ENCODE measurements at places on chromosomes 6 and 20.
A peak's percentile ranks its signal among the peaks of the same experiment; 100 is the strongest.

GRCh38 chr6:97841763-97842162 is 558.7 kb upstream of the MMS22L start:
- DNase-seq = no peak

GRCh38 chr20:18805881-18806280 is 7.7 kb upstream of the SCP2D1 start:
- no peak for DNase-seq

DNA sequence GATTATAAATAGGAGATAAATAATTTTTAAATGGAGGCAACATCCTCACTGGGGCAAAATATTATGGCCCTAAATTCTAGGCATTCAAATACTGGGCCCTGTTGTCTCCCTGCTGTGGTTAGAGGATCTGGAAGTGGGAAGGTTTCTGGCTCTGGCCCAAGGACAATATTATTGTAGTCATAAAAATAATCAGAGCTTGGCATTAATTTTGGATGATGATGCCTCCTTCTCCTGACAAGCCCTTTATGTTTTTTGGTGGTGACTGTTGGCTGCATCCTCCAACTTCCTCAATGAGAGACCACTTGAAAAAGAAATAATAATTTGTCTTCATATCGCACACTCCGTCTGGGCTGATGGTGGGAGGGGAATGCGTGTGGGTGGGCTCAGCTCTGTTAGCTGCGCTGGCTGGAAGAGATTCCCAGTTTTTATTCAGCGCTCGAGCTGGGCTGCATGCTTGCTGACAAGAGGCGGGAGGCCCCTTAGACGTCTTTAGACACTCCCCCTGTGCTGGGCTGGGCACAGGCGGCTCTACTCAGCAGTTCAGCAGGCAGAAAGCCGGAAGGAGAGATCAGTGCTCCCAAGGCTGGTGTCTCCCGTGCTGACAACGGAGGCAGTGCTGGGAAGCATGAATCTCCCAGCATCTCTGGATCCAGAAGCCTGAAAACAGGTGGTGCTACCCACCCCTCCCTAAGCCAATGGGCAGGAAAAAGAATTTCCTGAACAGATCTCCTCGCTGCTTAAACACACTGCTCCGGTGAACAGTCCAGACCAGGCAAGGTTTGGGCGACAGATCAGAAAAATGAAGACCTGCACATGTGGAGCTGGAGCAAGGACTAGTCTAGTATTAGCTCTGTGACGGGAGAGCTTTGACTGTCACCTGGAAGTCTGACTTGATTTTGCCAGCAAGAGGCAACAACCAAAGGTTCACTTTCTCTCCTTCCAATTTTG is 97.7 kb downstream of the SYCP2 start:
- no peak for DNase-seq

DNA sequence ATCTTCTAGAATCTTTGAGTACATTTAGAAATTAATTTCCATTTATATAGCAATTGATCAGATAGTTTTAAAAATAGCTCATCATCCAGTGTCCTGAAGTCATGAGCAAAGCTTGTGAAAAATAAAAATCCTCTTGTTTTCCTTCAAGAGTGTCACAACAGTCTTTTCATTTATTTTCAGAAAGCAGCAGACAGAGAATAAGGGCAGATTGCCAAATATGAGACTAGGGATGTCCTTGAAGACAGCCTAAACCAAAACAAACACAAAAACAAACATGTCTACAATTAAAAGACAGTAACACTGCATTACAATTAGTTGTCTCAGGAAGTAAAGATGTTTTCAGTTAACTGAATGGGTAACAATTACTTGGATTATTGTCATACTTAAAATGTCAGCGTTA is 682.8 kb downstream of the TFAP2A start:
- no peak for DNase-seq

- no peak for DNase-seq
Observed at GRCh38 chr20:21342656-21343345, 39.7 kb downstream of the XRN2 start.

DNA sequence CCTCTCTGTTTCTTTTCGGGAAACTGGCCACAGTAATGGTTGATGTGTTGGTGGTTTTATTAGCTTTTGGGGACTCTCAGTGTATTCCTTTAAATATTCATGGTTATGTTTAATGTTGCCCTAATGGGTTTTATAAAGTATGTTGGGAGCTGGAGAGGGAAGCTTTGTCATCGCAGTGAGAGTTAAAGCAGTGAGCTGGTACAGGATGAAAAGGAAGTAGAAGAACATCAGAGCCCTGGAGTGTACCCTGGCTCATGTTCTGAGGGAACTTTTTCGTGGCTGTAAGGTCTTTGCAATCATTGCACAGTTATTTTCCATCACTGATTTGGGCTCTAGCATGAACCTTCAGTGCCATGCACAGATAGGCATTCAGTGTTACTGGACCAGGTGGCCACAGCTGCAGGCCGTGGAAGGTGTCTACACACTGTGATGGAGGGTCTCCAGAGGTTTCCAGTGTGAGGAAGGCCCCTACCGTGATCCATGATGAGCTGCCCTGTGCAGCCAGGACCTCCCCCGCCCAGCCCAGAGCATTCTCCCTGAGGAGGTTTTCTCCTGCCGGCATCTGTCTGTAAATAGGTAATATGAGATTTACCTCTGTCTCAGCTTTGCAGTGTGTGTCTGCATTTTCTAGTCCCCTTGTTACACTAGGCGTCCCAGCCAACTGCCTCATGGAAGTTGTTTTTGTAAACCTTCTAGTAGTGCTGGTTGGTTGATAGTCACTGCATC is 22.4 kb upstream of the TMEM217 start:
- no peak for DNase-seq

DNA sequence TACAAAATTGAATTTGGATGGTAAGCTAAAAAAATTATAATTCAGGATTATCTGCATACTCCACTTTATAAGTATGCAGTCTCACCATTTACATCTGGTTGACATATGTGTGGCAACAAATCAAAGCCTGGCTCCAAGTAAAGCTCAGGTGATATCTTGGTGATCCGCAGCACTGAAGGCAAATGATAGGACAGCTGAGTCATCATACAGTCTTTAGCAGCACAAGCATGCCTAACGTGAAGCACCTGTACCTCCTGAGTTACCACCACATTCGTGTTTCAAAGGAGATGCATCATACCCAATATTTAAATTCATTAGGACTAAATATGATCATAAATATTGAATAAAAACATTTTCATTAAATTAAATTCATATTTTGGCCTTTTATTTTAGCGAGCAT is 11.8 kb upstream of the STX11 start:
- no peak for DNase-seq

DNA sequence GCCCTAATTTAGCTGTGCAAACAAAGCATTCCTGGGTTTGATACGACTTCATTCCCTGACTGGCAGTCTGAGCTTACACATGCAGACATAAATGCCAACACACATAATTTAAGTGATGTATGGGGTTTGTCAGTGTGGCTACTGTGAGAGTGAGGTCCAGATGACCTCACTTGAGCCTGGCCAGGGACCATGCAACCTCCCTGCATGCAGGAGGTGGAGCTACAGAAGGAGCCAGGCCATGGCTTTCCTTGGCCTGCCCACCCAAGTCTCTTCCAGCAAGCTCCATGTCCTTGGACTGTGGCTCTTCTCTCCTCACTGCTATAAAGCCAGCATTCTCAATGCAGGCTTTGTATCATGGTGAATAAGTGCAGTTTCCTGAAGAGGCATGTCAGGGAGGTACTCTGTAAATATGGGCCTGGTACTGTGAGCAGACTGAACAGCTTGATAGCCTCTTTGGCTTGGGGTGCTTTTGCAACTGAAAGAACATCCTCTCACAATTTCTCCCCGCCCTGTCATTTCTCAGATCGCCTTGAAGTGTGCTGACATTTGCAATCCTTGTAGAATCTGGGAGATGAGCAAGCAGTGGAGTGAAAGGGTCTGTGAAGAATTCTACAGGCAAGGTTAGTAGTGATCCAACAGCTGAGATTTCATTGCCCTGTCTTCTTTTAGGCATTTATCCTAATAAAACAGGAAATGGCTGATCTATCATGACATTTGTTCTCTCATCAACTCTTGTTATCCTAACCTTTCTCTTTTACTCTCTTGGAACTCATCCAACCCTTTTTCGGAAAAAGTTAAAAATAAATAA is 69.2 kb downstream of the MTFR2 start:
- no peak for DNase-seq

DNA sequence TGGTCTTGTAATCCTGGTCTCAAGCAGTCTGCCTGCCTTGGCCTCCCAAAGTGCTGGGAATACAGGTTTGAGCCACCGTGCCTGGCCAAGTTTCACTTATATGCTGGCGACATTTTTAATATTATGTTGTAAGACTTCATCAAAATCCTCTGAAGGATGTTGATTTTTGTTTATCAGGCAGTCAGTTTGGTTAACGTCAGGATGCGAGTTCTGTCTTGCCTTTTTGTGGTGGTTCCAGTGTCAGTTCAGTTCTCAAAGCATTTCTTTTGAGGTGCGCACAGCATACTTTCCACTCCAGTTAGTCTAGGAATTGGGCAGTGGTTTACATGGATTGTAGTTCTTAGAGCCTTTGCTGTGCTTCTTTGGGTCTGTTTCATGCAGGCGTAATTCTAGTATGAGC is 24.9 kb downstream of the SCAF8 start:
- no peak for DNase-seq

DNA sequence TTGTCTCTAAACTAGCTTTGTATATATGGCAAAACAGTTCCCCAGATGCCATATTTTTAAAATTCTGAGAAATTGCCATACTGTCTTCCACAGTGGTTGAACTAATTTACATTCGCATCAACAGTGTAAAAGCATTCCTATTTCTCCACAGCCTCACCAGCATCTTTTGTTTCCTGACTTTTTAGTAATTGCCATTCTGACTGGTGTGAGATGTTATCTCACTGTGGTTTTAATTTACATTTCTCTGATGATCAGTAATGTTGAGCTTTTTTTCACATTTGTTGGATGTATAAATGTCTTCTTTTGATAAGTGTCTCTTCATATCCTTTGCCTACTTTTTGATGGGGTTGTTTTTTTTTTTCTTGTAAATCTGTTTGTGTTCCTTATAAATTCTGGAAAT is 1222.7 kb upstream of the CITED2 start:
- no peak for DNase-seq

- no peak for DNase-seq
Observed at GRCh38 chr6:26252077-26252472, 112.9 kb upstream of the BTN3A2 start.

DNA sequence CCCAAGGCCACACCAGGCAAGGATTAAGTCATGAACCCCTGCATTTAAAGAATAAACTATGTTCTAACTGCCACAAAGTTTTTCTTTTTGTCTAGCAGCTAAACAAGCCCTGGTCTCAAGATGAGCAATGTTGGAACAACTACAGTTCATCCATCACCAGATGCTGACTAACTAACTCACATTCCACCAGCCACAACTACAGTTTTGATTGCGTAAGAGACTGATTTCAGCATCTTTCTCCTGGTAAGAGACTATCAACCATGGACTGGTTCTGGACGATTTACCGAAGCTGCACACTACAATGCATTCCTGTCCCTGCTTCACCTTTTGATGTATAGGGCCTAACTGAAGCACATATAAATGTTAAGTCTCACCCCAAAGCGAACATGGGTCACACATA is 43.0 kb downstream of the F13A1 start:
- no peak for DNase-seq

DNA sequence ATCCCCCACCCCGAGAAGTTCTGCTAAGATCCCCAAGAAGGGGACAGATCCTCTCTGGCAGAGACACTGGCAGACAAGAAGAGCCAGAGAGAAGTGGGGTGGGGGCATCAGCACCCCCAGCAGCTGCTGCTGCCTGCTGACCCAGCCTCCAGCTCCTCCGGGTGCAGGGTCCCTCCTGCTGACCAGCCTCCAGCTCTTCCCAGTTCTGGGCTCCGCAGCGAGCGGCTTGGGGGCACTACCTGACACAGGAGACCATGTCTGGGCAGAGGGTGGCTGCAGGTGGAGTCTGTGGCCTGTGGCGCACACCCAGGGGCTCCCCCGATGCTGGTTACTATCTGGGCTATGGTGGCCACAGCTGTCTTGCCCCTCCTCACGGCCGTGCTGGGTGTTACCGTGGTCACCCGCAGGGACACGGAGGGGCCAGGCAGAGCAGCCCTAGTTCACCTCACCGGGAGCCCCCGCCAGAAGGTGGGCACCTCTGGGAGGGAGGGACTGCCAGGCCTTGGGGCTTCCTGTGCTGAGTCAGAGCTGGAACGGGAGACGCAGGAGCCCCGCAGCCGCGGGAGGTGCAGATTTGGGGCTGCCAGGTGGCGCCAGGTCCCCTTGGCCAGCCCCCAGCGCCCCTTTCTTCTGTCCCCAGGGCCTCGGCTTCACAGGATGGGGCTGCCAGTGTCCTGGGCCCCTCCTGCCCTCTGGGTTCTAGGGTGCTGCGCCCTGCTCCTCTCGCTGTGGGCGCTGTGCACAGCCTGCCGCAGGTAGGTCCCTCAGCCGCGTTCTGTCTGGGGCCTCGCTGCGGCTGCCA is 630 bp downstream of the LIME1 start:
- DNase-seq = peak; percentile 54

- no peak for DNase-seq
Observed at GRCh38 chr6:158313989-158314388, 1.7 kb downstream of the TULP4 start.

DNA sequence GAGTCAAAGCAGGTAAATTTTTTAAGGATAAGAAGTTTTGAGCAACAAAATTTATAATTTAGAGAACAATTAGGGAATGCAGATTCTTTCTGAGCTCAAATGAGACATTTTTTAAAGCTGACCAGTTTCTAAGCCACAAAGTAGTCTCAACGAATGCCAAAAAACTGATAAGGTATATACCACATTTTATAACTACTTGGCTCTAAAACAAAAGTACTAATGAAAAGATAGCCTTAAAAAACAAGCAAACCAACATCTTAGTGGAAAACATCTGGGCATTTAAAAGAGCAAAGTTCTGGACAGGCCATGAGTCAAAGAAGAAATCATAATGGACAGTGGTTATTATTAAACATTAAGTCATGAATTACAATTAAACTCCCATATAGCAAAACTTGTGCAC is 23.2 kb upstream of the RNF146 start:
- DNase-seq = no peak

GRCh38 chr6:56540232-56541029 is 102.3 kb downstream of the DST start:
- DNase-seq = no peak

- no peak for DNase-seq
Observed at GRCh38 chr20:6606651-6607050, 160.8 kb upstream of the BMP2 start.

DNA sequence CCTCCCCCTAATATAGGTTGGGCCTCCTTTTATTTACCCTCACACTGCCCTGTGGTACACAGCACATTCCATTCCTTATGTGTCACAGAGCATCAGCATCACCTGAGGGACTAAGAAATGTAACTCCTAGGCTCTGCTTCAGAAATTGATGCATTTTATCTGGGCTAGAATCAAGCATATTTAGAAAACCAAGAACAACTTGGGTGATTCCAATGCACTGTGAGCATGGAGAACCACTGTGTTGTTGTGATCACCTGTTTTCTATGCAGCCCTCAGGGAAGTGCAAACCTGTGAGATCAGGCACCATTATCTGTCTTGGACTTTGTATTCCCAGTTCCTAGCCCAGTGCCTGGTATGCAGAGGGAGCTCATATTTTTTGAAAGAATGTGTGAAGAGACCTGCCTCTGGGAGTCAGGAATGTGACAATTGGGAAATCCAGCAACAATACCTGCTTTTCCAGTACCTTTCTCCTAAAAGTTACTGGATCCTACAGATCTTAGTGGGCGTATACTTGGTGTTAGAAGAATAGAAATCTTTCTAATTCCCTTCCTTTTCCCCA is 7.0 kb downstream of the KAT14 start:
- DNase-seq = no peak

Data from stimulated activated CD4-positive, alpha-beta T cell treated with anti-CD3 and anti-CD28 coated beads, Interleukin-2, amount 100 ng/mL, for 24 hours (primary cell).